ENCODE measurements at places on chromosomes 7 and 10.
A peak's percentile ranks its signal among the peaks of the same experiment; 100 is the strongest.

DNA sequence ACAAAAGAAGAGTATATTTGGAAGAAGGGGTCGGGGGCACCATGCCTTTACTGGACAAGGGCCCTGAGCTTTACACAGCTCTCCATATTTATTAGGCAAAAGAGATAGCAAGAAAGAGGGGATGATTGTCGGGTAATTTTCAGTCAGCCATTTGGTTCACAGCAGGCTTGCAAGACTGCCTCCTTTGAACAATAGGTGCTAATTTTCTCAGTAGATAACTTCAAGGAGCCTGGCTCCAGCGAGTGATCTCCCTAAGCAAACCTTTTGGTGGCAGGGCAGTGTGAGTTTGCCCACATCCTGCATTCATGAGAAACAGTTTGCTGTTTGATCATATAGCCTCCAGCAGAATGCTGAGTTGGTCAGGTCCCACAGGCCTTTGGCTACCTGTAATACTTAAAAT, 94.3 kb downstream of the ZNF248 start:
- DNase-seq, result no peak

DNA sequence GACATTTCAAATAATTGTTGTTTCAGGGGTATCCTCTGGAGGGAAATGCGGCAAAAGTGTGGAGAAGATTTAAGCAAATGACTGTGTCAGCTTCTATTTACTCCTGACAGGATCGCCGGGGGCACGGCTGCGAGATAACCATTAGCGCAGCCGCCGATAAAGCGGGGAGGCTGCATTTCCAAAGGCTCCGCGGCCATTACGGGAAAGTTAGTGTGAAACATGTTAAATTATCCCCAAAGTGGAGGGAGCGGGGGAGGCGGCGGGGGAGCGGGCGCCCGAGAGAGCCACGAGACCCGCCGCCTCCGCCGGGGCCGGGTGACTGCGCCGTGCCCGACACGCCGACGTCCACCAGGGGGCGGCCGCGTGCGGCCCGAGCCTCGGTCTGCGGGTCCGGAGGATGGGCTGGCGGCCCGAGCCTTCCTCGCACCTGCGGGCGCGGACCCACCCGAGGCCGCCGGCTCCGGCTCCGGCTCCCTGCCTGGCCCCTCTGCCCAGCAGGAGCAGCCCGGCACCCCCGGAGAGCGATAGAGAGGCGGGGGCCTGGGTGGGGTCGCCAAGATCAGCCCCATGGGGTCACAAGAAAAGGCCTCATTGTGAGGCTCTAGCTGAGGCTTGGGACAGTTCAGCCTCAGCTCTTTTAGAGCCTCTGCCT, 74.4 kb upstream of the PAX2 start:
- peak; percentile 81 for DNase-seq

GRCh38 chr10:80454513-80455460, 677 bp downstream of the TSPAN14 start:
- peak; percentile 49 for DNase-seq

GRCh38 chr10:113071446-113071845, 121.4 kb downstream of the TCF7L2 start:
- DNase-seq, result no peak

- DNase-seq, result peak; percentile 4
Observed at GRCh38 chr7:141754939-141755338, 9.0 kb upstream of the TAS2R3 start.

DNA sequence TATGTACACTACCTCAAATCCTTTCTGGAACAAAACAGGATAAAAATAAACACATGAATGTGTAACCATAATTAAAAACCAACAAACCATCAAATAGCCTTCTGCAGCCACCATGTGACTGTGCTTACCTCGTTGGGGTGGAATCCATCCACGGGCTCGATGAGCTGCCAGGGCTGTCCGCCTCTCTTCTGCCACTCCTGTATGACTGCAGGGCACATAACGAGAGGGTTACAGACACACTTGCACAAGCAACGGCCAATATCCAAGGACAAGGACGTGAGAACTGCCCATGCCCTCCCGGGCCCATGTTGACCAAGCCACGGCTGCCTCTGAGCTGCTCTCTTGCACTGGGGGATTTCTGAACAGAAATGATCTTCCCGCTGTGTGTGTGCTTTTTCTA, 132.2 kb downstream of the ANLN start:
- DNase-seq, result no peak

DNA sequence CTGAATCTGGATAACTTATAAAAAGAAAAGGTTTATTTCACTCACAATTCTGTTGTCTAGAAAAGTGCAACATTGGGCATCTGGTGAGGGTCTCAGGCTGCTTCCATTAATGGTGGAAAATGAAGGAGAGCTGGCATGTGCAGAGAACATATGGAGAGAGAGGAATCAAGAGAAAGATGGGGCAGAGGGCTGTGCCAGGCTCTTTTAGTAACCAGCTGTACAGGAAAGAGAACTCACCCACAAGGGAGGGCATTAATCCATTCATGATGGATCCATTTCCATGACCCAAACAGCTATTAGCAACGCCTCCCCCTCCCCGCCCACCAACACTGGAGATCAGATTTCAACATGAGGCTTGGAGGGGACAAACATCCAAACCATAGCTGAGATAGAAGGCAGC, 61.7 kb upstream of the LYZL1 start:
- no peak for DNase-seq

DNA sequence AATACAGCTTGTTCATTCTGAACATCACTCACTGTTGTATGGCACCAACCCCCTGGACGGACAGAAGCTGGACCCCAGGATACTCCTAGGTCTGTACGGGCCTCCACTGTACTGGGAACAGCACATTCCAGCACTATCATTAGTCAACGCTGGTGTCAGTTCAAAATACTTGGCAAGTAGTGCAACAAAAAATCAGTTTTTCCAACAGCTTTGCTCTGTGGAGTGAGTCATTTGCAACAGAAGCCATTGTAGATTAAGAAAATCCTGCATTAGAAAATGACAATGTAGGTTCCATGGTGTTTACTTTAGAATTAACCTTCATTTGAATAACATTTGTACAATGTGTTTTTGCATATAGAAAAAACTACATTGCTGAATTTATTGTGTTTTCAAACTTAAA, 266.6 kb downstream of the HDAC9 start:
- no peak for DNase-seq

DNA sequence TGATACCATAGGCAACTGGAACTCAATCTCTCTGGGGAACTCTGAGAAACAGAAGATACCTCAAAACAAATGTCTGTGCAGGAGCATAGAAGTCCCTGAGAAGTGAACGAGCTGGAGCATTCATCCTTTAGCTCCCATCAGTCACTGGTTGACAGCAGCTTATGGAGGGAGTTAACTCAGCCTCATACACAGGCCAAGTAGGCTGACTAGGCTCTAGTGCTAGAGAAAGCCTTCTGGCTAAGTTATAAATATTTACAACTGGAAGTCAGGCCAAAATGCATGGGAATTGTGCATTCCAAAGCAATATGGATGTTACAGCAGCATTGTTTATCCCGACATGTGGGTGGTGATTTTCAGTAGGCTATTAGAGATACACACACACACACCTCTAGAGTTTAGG, 66.5 kb downstream of the ANK3 start:
- no peak for DNase-seq

- no peak for DNase-seq
Observed at GRCh38 chr10:116665541-116666125, 44.9 kb downstream of the PNLIPRP2 start.

DNA sequence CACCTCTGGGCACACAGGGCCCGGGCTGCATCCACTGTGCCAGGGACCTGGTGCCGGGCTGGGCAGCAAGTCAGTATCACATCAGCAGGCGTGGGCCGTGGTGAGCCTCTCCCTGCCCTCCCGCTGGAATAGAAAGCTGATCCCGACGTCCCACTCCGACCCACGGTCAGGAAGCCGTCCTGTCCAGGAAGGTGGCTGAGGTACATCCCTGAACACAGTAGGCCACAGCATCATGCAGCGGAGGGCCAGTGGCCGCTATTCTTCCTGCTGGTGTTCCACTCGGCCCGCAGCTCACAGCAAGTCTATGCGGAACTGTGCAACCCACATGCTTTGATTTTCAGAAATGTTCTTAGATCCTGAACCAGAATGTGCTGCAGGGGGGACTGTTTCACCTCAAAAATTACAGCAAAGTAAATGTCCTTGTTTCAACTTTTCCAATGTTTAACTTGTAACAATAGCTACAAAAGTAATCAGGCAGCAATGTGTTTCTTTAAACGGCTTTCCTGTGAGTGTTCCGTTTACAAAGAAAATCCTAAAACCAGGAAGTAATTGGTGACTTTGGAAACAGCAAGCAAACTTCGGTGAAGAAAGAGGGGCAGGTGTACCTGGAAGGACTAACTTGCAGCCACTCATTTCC, 676 bp upstream of the GPR146 start:
- DNase-seq, result no peak

GRCh38 chr7:78020874-78021249, 222.3 kb downstream of the PHTF2 start:
- DNase-seq, result no peak

DNA sequence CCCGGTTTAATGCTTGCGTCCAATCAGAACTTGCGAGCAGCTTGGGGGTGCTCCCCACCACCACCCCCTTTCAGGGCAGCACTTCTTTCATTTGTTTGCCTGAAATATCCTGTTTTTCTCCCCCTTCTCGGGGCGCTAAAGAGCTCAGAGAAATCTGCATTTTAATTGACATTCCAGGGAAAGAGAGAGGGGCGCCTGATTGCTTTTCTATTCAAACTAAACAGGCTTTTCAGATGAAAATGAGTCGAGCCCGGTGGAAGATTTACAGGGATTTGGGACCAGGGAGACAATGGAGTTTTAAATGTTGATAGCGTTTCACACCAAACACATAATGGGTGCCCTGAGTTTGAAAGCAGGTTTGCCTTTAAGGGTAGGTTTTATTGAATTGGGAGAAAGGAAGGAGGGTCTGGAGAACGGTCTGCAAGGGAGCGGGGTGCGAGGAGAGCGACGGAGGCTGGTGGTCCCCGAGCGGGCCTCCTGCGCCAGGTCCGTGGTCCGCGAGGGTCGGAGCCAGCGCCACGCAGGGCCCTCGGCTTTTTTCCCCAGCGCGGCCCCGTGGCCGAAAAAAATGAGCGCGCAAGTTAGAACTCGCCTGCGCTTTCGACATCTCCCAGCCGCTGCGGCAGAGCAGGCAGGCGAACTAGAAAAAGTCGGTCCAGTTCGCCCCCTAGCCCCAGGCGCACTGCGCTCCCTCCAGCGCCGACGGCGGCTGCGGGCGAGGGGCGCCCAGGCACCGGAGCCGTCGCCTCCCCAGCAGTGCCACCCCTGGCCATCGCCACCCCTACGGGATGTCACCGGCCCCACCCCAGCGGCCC, 1.3 kb downstream of the FGFR2 start:
- no peak for DNase-seq

DNA sequence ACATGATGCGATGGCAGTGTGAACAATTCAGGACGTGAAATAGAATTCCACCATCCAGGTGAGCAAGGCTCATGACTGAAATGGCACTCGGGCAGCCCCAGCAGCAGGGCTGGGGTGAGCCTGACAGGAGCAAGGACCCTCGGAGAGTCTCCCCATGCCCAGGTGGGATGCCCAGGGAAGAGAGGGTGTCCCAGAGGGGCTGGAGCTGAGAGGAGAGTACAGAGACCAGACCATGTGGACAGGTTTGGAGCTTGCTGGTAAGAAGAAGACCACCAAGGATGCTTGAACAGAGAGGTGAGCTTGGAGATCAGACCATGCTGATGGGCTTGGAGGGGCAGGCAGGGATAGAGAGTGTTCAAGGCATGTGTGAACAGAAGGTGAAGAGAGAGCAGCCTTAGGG, 83.3 kb downstream of the RAMP3 start:
- DNase-seq, result no peak

- DNase-seq, result no peak
Observed at GRCh38 chr7:152465119-152465387, 29.2 kb upstream of the KMT2C start.

- DNase-seq, result no peak
Observed at GRCh38 chr10:45586028-45586824, 86.3 kb downstream of the ZFAND4 start.

GRCh38 chr7:24284699-24285506, 913 bp downstream of the NPY start:
- no peak for DNase-seq

DNA sequence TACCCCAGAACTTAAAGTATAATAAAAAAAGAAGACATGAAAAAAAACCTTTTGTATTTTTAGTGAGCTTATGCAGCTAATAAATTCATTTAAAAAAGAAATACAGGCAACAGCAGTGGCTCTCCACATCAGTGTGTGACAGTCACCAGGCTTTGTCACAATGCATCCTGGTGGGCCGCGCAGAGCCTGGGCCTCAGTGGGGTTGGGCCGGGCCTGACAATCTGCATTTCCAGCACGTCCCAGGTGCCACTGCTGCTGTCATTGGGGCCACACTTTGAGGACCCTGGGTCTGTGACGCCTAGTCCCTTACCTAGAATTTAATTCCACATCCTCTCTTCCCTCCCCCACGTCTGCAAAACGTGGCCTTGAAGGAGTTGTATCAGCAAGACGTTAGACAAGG, 284.5 kb downstream of the ADARB2 start:
- no peak for DNase-seq

DNA sequence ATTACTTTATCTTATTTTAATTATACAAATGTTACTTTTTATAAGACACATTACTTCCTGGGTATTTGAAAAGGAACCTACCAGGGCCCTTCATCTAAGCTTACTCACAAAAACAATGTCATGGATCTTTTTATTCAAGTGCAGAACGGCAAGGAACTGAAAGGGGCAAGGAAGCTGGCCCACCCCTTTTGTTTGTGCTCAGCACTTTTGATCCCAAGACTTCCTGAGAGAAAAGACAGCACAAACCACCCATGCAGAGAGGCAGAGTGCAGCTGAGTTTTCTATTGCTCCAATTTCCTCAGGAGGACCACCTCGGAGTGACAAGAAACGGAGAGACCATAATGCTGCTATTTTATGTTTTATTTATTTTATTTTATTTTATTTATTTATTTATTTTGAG, 232.0 kb upstream of the NRP1 start:
- DNase-seq, result no peak

- no peak for DNase-seq
Observed at GRCh38 chr10:109245821-109246220, 677.5 kb downstream of the XPNPEP1 start.

DNA sequence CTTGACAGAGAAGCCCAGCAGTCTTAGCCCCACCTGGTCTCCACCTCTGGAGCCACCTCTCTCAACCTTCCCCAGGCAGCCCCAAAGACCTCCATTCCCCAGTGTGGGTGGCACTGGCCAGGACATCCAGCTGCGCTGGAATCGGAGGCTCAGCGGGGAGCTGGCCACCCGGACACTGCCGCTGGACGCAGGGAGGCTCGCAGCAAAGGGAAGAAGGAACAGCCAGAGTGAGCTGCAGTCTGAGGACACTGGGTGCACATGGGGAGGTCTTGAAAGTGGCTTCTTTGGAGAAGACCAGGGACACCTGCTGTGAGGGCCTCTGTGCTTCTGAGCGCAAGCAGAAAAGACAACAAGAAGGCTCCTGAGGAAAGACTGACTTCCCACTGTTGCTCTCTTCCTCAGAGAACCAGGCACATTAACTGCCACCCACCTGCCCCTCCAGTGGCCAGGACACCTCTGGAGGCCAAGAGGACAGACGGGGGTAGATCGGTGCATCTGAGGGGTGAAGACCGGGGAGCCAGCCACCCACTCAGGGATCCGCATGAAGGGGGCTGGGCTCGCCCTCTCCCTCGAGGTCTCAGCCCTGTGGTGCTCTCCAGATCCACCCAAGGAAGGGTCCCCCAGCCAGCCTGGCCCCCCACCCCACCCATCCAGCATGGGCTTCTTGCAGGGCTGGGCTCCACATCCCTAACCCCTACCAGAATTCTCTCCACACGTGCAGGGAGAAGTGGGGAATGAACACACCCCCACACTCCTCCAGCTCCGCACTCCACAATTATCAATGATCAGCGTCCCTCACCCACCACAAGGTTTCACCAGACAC, 1.8 kb downstream of the CAMK2B start:
- no peak for DNase-seq

- DNase-seq, result no peak
Observed at GRCh38 chr7:52771177-52771576, 264.3 kb upstream of the POM121L12 start.

All from GM19239 (cell line).